Stimulated activated CD8-positive, alpha-beta memory T cell treated with anti-CD3 and anti-CD28 coated beads, Interleukin-15, amount 100 ng/mL, for 48 hours (primary cell): ENCODE measurements at places on chromosomes 2 and 18.

DNA sequence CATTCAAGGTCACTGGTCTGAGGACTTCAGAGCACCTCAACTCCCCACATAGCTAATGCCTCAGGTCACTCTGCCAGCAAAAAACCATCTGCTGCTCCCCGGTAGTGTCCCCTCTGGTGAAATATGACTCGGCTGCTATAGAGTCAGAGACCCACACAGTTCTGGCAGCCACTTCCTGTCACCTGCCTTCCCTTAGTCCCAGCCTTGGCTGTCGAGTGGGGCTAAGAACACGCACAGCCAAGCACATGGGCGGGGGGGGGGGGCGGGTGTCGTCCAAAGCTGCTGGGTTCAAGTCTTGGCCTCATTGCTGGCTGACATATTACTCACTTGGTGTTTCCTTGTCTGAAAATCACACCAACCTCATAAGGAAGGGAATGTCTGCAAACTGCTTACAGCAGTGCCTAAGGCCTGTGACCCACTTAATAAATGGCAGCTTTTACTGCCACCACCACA lies 37.5 kb downstream of the POLR1A start:
- DNase-seq: peak; percentile 26

DNA sequence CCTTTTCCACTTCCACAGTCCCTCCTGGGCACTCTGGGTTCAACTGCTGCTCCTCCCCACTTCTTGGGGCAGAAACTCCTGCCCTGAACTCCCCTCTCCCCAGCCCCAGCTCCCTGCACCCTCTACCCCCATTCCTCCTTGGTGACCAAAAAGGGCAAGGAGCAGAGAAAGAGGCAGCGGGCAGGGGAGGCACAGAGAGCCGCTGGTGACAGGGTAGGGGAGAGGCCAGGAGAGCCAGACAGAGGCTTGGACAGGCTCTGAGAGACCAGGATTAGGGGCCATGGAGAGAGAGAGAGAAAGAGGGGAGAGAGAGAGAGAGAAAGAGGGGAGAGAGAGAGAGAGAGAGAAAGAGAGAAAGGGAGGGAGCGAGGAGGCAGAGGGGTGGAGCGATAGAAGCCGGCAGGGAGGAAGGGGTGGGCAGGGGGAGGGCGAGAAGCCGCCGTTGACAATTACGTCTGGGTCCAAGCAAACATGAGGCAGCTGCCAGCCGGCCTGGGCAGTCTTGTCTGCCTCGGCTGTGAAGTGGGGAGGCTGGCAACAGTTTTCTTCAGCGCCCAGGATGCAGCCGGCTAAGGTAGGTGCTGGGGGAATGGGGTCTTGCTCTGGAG lies at the start of gene KCNIP3:
Gene KCNIP3 (plus strand): TSS at position 468 of the 608 bp plus-strand sequence. CDS start 92 bp downstream, at position 560.
- DNase-seq: no peak

DNA sequence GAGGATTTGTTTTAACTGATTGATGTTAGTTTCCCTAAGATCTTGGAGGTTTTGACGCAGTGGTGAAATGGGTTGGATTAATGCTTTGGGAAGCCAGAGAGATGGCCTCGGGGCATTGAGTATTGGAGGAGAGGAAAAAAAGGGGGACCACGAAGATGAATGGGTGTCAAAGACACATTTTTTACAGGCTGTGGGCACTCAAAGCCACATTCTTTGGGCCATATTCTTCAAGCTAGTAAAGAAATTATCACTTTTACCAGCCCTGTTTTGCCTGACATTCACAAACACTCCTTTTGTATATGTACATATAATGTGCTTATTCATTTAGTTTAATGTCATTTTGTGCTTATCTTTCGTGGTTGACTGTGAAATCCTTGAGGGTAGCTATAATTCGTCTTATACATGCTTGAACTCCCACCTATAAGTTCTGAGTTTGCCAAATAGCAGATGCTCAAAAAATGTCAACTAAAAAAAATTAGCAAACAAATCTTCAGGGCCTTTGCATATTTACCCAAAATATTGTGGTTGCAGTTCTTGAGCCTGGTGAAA lies 146.3 kb downstream of the ARL6IP6 start:
- DNase-seq: no peak

- DNase-seq: no peak
Measured at GRCh38 chr2:172373766-172374165, 53.6 kb upstream of the ITGA6 start.

- DNase-seq: no peak
Measured at GRCh38 chr2:86788881-86789686, 1.6 kb downstream of the CD8A start.

DNA sequence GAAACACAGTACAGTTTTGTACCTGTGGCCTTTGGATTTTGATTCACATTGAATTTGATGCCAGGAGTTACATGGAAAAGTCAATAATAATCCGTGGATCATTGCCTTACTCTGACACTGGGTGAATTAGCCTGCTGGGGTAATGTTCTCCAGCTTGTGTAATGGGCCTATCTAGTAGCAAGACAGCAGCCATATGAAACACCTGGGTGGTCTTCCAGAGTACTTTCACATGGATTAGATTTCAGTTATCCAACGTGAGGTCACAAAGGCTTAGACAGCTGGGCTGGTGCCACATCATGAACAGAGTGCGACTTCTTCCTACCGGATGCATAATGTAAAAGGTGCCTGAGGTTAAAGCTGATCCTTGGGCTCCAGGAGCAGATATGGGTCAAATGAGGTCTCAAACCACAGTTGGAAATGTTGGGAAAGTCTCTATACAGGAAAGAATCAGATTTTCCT lies 486.8 kb downstream of the PARD3B start:
- no peak for DNase-seq
